T-helper 22 cell (primary cell): ENCODE measurements at places on chromosomes 3 and 15.

DNA sequence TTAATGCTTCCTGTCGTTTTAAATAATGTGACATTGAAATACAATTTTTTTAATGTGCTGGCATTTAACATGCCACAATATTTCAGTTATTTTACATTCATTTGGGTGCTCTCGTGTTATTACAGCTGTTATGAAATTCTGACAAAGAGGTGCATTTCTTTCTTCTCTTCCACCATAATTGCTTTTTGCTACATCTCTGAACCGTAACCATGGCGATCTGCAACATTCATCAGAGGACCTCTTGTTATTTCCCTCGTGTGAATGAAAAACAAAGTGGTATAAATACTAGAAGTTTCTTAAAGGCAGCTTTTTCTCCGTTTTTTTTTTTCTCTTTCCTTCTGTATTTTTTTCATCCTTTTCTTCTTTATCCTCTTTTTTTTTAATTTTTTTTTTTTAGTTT is 316.4 kb downstream of the MCTP2 start:
- DNase-seq, result no peak

- no peak for DNase-seq
These were observed 30.2 kb upstream of the ADAMTS9 start for GRCh38 chr3:64717872-64718613.

DNA sequence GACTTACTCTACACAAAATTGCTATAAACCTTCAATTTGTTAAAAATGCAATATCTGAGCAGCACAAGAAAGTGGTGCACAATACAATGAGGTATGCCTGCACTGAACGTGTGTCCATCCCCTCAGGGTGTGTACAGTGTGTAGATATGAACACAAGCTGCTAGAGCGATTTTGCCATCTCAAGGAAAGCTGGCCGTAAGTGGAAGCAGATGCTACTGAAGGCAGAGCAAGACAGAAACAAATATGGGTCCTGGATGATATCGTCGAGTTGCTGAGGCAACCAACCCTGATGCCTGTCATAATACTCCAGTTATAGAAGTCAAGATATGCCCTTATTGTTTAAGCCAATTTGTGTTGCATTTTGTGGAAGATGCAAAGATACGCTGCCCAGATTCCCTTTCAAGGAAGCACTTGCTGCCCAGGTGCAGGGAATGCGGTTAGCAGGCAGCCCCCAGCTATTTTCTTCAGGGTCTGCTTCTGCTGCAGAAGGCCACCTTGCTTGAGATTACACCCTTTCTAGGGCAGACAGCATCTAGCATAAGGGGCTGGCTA is 25.8 kb upstream of the EHHADH start:
- no peak for DNase-seq

DNA sequence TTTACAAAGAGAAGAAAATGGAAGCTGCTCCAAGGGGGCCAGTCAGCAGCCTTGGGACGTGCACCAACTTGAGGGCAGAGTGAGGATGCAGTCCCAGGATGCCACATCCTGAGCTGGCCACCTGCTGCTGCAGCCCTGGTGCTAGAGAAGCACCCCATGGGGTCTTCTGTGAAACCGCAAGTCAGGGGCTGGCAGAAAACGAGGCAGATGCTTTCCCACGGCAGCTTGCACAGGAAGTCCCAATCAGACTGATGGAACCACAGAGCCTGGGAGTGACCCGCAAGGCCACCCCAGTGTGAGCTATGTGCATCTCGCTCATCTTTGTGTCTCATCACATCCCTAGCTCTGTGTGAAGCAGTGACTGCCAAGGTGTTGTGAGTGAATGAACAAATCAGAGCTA is 76.5 kb downstream of the NUP210 start:
- DNase-seq, result no peak

DNA sequence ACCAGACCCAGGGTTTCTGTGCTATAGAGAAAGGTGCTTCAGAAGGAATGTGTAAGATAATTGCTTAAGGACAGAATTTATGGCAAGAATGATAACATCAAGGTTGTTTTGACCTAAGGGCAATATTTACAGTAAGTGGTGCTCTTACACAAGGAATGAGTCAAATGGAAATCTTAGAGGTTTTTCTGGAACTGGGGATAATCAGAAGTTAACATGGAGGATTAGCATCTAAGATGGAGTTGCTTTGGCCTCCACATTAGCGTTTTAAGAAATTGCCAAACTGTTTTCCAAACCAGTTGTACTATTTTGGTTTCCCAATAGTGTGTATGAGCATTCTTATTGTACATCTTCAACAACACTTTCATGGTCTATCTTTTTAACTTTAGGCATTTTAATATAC is 3.1 kb downstream of the WDR93 start:
- DNase-seq, result no peak

- no peak for DNase-seq
These were observed 862.5 kb downstream of the CADM2 start for GRCh38 chr3:85821130-85821756.

DNA sequence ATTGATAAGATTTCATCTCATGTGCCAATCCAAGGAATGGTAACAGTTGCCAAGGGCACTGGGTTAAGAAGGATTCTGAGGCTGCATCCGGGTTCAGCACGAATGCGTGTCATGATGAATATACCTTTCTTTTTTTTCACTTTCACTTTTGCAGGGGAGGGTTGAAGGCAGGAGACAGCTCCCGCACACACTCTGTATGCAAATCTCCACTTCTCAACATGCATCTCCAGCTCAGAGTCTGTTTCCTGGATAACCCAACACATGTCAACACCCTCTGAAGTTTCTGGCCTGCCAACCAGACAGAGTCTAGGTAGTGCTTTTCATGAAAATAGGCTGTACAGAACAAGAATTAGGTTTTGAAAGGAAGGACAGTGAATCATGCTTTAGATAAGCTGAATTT is 21.6 kb downstream of the B4GALT4 start:
- DNase-seq, result no peak

DNA sequence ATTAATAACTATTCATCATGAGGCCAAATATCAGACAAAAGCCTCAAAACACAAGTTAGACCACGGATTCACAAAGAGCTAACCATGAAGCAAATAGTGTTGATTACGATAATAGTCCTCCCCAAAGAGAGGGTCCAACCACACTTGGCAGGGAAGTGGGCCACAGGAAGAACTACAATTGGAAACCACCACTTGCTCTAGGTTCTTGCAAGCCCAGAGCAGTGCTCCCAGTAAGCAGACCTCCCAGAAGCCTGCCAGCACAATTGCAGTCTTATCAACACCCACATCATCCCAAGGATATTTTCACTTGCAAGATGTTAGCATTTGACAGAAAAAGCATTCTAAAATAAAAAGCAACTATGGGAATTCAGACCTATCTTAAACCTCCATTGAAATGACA is 11.3 kb downstream of the SETD2 start:
- DNase-seq, result no peak

DNA sequence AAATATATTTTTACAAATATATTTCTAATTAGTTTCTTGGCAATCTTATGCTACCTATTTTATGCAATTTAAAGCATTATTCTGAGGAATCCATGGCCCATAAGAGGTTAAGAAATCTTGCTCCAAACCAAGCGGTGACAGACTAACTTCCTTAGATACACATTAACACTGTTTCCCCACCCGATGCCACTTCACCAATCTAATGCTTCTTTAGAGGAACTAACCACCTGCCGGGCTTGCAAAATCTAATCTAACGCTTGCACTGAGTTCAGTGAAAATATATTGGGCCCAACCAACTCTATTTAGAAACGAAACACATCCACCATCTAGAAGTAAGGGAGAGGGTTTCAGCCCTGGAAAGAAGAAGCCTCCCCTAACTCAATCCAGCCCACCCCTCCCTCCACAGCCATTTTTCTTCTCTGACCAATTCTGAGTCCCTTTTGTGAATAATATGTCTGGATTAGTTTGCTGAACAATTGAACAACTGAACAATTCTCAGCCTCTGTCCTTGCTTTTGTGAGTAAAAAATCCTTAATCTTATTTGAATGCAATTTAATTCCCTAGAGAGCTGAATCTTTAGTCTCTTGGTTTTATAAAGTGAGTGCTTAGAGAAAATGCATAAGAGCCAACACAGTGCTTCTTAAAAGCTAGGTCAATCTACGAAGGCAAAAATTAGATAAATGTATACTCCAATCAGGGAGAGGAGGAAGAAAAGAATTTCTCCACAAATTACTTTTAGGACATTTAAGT is 150.4 kb upstream of the ADAMTS9 start:
- DNase-seq, result no peak

GRCh38 chr15:90407871-90408317 is 19.9 kb downstream of the IQGAP1 start:
- DNase-seq, result no peak

GRCh38 chr3:70811880-70812279 is 499.4 kb upstream of the MDFIC2 start:
- no peak for DNase-seq

DNA sequence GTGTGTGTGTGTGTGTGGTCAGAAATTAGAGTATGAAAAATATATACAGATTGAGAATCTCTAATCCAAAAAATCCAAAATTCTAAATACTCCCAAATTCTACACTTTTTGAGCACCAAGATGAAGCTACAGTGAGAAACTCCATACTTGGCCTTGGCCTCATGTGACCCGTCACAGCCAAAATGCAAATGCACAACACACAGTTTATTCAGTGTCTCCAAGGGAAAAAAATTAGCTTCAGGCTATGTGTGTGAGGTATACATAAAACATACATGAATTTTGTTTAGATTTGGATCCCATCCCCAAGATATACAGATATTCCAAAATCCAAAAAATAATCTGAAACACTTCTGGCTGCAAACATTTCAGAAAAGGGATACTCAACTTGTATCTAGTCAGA is 33.2 kb upstream of the OSTN start:
- DNase-seq, result no peak

DNA sequence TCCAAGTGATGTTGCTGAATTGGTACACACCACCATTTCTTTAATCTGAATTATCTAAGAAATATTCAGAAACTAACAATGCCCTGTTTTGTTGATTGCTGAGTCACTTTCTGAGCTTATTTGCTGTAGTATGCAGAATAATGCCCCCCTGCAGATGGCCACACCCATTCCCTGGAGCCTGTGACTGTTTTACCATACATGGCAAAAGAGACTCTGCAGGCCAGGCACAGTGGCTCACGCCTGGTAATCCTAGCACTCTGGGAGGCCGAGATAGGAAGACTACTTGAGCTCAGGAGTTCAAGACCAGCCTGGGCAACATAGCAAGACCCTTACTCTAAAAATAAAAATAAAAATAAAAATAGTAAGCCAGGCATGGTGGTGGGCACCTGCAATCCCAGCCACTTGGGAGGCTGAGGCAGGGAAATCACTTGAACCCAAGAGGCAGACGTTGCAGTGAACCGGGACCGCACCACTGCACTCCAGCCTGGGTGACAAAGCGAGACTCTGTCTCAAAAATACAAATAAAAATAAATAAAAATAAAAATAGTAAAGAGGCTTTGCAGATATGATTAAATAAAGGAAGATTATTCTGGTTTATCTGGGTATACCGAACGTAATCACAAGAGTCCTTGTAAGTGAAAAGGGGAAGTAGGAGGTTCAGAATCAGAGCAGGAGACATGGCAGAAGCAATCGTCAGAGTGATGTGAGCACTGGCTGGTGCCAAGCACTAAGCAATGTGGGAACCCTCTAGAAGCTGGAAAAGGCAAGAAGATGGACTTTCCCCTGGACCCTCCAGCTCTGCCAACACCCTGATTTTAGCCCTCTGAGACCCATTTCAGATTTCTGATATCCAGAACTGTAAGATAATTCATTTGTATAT is 19.0 kb downstream of the PCYT1A start:
- no peak for DNase-seq

DNA sequence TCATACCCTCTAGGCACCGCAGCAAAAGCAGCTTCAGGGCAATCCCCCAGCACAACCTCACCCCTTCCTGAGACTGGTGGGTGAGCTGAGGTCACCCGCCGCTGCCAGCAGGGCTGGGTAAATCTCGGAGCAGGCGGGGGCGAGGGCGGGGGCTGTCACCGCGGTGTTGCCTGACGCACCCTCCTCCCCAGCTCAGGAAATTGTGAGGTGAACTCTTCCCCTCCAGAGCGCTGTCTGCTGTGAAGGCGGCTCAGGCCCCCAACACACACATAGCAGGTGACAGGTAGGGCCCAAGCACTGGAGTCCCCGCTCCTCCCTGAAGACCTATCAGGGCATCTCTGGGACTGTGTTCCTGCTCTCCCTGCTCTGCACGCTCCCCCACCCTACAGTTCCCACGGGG is 30.2 kb upstream of the FURIN start:
- peak; percentile 82 for DNase-seq

DNA sequence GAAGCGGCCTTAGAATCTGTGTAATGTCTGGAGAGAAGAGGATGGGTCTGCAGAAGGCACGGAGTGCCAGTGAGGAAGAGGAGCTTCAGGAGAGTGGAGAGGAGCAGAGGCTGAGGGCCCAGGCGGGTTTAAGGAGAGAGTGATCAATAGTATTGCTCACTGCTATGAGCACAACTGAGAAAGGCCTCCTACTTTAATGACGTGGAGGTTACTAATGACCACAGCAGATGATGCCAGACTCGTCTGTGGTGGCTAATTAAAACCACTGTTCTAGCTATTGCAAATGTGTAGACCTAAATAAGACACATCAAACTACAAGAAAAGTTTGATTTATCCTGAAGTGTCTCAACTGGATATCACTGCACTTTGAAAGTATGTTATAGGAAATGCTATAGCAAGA is 33.2 kb downstream of the MTMR10 start:
- DNase-seq, result no peak

- no peak for DNase-seq
These were observed 11.8 kb downstream of the AAGAB start for GRCh38 chr15:67242708-67243111.
